Stimulated activated CD4-positive, alpha-beta T cell treated with anti-CD3 and anti-CD28 coated beads, Interleukin-1b, Interleukin-23, amount 100 ng/mL, for 1 hour (primary cell): ENCODE measurements at places on chromosomes 5 and 9.

DNA sequence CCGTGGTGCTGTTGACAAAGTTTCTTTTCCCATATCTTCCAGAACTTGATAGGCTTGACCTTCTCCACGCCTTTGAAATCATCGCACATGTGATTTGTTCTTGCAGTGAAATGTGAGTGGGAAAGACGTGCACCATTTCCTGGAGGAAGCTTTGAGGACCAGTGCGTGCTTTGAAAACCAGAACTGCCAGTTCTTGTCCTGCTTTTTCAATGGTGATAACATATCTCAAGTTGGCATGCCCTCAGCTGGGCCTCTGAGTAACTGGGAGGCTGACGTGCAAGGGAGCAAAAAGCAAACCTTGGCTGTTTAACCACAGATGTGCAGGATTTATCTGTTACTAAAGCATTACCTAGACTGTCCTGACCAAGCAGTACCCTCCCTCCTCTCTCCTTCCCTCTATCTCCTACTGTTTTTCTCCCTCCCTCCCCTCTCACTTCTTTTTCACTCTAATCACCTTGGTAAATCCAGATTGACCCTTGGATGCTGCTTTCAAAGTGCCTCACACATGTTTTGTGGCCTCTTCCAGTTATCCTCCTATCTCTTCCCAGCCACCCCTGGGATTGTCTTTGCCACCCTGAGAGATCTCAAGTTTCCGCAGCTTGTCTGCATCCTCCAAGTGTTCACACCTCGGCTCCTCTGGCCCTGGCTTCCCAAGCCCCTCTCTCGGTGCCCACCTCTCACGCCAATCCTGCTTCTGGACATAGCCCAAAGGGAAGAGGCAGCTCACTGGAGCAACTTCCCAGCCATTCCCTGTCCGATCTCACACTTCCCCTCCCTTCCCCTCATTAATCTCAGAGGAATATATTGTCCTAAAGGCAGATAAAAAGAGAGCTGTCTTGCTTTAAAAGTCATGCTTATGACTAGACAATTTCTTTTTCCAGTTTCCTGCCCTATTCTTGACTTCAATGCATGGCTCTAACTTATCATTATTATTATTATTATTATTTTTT is 198.3 kb downstream of the ERCC6L2 start:
- no peak for DNase-seq

- no peak for DNase-seq
Observed at GRCh38 chr9:101711330-101711941, 27.0 kb downstream of the GRIN3A start.

DNA sequence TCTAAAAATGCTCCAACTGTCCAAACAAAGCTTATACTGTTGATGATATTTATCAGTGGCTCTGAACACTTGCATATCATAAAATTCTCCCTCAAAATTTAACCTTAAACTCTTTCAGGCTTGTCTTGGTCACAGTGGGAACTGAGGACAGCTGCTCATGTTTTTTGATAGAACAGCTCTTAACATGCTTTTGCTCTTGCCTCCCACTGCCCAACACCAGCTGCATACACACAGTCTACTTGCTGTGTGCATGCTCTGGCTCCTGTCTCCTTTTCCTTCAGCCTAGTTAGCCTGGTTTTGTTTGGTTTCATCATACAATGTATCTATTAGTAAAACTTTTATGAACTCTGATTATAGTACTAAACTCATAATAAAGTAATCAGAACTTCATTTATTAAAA is 64.6 kb downstream of the GHR start:
- no peak for DNase-seq

DNA sequence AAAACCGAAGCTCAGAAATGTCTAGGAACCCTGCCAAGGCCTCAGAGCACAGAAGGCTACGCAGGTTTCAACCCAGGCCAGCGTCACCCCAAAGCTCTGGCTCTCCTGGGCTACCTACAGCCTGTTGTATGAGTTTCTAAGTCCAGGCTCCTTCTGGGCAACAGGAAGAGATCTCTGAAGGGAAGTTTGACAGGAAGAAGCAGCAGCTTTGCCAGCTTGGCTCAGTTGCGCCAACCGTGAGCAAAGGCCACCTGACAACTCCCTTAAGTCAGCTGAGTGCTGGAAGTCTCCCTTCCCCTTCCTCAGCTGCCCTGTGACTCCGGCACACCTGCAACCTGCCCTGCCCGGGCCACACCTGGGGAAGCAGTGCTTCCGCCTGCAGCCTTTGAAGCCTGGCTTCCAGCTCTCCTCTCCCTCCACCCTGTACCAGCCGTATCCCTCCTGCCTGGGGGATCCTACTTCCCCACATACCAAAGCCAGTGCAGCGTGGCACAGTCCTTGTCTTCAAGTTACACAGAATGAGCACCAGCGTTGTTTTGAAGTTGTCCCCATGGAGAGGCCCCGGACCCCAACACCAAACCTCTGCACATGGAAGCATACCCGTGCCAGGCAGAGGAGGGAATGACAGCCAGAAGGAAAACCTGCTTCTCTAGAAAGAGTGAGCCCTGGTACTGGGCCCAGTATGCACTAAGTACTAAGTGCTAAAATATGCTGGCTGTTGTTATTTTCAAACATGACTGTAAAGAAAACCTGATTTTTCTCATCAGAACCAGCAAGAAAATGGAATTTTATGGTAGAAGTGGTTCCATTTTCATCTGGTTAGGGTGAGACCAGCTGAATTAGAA is 36.5 kb downstream of the SHB start:
- no peak for DNase-seq

DNA sequence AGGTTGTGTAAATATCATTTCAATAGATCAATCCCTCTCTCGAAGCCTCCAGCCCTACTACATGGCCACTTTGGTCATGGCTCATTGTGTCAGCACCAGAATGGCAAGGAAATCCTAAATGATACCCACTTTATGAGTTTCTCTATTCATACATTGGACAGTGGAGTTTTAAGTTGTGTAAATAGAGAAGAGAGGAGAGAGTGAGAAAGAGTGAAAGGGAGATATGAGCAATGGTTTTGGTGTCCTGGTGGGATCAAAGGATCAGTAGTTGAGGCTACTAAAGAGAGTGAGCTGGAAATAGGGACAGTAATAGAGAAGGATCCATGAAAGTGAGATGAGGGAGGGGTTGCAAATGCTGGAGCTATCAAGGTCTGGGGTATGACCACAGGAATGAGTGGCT is 31.5 kb upstream of the GZMA start:
- DNase-seq: no peak

- DNase-seq: no peak
Observed at GRCh38 chr5:137146402-137146890, 352.7 kb downstream of the SPOCK1 start.

DNA sequence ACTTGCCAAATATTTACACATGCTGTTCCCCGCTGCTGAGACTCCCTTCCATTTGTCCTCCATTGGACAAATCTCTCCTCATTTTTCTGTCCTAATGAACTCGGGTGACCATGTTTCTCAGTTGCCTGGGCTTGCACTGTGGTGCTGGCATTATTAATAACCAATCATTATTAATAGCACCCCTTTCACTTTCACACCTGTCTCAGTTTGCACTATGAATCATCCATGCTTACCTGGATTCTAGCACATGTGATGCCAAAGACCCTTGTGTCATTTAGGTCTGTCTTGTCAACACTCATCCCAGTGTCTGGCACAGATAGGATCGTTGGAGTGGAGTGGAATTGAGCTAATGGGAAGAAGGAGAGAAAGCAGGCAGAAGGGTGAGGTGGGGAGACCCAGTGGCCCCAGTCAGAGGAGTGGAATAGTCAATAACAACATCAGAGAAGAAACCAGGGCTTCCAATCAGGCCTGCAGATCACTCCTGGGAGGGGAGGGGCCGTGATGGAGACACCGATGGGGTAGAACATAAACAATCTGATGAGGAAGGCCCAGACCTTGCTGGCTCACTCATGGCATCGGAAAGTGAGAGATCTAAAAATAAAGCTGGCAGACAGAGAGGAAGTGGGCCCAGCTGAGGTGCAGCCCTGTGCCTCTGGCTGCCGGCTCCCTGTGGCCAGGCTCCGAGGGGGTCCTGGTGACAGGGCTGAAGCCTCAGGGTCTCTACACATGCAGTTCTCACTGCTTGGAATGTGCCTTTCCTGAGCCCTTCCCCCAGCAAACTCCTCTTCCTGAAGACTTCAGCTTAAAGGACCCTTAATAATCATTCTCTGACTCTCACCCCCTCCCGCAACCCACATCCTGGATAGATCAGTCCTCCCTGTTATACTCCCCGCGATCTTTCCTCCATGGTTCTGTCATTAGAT is 33.5 kb upstream of the CRB2 start:
- peak; percentile 46 for DNase-seq

DNA sequence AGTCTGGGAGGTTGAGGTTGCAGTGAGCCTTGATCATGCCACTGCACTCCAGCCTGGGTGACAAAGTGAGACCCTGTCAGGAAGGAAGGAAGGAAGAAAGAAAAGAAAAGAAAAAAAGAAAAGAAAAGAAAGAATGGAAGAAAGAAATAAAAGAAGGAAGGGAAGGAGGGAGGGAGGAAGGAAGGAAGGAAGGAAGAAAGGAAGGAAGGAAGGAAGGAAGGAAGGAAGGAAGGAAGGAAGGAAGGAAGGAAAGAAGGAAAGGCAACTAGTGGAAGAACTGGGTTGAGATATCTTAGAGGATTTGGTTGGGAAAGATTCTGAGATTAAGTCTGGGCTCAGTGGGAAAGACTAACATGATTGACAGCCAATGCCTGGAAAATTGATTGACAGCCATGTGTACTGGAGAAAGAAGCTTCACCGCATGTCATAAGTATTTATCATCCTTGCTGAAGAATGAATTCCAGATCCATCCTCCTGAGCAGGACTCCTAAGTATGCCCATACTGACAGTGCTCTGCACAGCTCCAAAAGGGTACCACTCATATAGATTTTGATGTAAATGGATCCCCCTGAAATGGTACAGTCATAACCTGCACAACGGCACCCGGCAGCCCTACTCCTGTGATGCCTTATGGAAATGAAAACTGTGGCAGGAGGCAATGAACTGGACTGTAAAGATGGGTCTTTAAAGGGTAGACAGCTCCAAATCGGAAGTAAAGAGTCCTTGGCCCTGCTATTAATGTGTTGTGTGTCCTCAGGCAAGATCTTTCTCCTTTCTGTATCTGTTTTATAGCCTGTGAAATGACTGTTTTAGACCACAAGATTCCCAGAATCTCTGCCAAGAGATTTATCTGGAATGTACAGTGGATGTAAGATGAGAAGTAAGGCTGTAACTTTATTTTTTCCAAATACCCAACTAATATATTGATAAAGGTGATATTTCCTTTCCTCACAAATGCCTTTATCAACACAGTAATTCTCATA is 16.9 kb upstream of the ADRA1B start:
- DNase-seq: no peak

- no peak for DNase-seq
Observed at GRCh38 chr5:132474881-132475496, 15.6 kb downstream of the IRF1 start.

DNA sequence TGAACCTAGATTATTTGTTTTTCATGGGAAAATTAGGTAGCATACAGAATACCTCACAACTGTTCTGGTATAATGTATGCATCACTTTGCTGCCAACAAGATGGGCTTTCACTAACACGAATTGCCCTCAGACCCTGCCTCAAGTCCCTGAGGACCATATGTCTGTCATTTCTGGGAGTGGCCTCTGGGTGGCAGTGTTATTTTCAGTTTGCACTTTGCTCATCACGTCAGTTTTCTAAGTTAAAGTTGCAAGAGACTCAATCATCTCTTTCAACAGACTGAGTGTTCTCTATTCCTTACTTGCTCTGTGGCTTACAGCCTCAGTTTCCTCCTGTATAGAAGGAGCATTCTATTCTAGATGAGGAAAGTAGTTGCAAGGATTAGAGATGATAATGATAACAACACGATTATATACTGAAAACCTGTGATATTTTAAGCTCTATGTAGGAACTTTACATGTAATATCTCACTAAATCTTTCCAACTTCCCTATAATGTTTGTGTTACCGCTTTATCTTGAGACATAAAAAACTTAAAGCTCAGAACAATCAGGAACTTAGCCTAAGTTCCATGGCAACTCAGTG is 55.7 kb downstream of the TSSK1B start:
- DNase-seq: peak; percentile 12

DNA sequence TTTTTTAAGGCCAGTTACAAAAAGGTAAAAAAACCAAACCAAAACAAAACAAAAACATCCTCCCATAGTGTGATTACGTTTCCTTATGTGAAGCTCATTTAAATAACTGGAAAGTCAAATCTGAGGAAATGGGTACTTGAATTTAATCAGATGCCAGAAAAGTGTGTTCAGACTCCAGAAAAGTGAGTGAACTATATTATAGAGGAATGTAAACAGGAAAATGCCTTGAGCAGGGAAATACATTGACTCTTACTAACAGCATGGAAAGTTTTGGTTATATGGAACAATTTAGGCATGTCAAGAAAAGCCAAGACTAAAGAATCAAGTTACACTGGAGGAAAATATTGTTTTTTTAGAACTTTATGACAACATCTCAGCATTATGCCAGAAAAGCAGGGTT is 37.8 kb upstream of the RNF20 start:
- no peak for DNase-seq

DNA sequence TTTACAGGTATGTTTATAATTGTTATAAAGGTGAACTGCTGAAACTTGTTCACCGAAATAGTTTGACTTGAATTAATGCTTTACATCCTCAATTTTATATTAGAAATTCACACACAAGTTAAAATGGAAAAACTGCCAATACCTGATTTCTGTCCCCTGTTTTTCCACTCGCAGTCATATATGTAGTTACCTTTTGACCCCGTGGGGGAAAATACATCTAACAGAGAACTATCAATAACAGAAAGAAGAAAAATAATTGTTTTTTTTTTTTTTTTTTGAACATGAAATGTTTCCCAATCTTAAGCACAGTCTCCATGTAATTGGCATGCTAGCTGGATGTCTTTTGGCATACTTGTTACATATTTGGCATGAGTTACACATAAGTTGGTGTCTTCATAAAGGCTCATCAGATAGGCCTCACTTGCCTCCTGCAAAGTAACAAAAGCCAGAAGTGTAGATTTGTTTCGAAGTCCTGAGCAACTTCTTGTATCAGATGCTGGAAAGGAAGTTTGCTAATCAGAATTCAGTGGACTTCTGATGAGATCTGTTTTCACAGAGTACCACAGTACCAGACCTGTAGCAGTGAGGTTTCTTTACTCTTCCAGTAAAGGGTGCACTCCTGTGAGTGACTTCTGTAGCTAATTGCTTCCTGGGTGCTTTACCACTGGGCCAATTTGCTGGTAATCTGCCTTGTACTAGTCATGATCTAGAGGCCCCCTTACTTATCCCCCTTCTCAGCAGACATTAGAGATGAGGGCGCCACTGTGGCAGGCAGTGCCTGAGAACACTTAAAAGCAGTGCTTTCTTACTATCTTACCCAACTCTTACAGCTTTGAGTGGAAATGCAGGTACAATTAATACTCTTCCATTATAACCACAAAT is 36.2 kb upstream of the CXXC5 start:
- no peak for DNase-seq

DNA sequence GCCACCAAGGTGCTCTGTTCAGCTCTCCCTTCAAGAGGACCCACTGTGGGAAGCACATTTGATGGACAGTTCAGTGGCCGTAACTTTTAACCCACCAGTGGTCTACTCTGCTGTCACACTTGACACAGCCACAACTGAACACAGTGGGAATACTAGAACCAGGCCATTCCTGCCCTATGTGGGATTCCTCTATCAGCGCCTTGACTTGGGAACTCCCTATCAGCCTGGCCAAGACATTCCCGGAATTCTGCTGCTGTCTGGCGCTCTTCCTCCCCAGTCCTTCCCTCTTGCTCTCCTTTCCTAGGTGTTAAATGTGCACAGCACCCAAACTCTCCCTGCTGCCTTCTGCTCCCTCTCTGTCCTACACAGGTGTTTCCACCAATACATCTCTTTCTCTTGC is 23.1 kb upstream of the SH3PXD2B start:
- DNase-seq: no peak
